ENCODE measurements at places on chromosomes 5 and 9.

- DNase-seq: no peak
Measured at GRCh38 chr5:35143841-35144240, 86.4 kb downstream of the PRLR start.

GRCh38 chr5:132635873-132636272 is 22.1 kb upstream of the IL13 start:
- DNase-seq: no peak

DNA sequence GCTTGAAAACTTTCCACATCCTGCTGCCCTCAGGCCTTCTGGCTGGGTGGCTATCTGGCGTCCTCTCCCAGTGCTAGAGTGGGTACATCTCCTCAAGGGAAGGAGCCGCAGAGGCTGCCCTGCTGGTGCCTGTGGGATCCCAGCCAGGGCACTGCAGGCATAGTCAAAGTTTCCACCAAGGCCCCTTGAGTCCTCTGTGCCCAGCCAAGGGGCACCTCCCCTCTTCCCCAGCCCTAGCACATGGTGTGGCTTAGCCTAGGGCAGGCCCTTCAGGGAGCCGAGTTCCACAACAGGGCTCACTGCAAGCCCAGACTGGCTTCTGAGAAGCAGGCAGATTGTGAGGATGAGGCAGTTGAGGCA is 103.2 kb downstream of the RGS3 start:
- no peak for DNase-seq

DNA sequence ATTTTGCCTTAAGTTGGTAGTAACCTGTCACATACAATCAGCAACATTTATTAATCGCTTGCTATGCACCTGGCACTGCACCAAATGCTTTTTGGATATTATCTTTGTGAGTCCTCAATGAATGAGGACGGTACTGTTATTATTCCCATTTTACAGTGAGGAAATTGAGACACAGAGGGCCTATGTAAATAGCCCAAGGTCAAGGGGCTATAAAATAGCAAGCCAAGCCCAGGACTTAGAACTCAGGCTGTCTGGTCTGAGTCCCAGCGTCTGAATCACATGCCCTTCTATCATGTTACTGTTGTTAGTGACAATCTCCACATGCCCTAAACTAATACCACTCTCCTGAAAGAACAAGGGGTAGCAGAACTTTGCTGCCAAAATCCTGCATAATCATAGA is 60.0 kb downstream of the ERAP1 start:
- no peak for DNase-seq

DNA sequence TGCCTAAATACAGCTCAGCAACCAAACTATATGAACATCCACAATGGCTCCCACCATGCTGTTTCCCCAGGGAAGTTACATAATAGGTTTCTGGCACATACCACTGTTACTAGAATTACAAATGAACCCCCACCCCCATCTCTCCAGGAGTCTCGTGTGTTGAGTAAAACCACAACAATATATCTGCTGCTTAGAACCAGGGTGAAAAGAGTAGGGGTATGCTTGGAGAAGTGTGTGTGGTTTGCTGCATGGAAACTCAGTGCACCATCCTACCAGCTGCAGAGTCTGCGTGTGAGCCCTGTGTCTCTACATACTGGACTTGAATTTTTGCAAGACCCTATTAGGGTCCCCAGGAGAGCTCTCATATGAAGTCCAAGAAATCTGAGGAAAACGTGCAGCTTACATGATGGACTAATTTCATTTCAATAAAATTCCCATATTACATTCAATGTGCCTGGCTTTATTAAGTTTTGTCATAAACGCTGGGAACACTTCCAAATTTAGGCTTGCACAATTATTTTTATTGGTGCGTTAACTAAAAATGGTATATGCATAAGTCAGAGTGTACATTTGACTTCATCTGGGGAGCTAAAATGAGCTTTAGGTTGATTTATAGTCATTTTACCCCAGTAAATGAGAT is 104.5 kb upstream of the NFIB start:
- no peak for DNase-seq

GRCh38 chr5:172772112-172772906 is 1.3 kb upstream of the DUSP1 start:
- DNase-seq: peak; percentile 63

DNA sequence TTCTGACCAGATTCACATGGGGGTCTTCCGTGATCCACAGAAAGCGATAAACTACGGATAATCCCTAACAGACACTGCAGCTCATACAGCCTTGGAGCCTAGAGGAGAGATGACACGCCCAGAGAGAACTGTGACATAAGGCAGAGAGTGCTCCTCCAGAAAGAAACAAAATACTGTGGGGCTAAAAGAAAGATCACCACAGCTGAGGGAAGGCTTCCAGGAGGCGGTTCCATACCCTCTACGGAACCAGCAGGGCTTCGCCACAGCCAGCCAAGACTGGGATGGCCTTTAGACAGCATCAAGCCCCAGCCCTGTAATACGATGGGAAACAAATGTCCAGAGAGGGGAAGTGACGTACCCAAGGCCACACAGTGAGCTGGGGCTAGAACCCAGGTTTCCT is 19.3 kb downstream of the GPX3 start:
- no peak for DNase-seq

- no peak for DNase-seq
Measured at GRCh38 chr9:98345011-98345410, 89.6 kb upstream of the TBC1D2 start.

DNA sequence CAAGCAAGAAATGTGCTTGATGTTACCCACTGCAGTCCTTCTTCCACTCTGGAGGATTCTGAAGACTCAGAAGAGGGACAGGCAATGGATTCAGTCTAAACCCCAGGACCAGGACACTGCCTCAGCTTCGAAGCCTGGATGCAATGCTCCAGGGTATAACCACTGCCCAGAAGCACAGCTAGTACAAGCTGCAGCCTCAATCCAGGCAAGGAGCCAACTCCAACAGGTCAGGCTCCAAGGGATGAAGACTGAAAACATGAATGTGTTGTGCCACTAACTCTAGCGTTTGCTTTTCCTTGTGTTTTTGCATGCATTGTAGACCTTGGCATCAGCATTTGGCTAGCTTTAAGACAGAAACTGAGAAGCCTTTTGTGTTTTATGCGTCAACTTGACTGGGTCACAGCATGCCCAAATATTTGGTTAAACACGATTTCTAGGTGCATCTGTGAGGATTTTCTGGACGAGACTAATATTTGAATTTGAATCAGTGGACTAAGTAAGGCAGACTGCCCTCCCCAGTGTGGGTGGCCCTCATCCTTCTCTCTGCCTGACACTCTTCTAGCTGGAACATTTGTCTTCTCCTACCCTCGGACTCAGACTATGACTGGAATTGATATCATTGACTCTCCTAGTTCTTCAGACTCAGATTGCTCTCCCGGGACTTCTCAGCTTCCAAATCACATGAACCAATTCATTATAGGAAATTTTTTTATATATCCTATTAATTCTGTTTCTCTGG is 20.5 kb upstream of the GPX3 start:
- DNase-seq: no peak

GRCh38 chr5:66382152-66382551 is 214.0 kb upstream of the MAST4 start:
- DNase-seq: no peak

DNA sequence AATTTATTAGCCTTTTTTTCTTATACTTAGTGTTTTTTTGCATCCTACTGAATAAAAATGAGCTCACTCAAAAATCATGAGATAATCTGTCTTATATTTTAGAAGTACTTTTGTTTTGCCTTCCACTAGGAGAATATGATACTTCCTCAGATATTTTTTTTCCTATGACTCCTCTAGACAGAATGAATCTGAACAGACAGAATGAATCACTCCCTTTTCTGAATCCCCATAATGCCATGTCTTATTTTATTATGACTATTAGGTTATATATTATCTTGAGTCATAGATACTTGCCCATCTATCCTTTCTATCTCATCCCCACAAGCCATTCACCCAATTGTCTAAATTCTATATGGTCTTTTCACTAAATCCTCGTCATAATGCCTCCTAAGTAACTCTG is 134.6 kb downstream of the BRINP1 start:
- no peak for DNase-seq

- DNase-seq: peak; percentile 45
Measured at GRCh38 chr9:130433168-130433946, 11.4 kb upstream of the ASS1 start.

GRCh38 chr5:111968459-111968858 is 211.5 kb upstream of the NREP start:
- DNase-seq: no peak

DNA sequence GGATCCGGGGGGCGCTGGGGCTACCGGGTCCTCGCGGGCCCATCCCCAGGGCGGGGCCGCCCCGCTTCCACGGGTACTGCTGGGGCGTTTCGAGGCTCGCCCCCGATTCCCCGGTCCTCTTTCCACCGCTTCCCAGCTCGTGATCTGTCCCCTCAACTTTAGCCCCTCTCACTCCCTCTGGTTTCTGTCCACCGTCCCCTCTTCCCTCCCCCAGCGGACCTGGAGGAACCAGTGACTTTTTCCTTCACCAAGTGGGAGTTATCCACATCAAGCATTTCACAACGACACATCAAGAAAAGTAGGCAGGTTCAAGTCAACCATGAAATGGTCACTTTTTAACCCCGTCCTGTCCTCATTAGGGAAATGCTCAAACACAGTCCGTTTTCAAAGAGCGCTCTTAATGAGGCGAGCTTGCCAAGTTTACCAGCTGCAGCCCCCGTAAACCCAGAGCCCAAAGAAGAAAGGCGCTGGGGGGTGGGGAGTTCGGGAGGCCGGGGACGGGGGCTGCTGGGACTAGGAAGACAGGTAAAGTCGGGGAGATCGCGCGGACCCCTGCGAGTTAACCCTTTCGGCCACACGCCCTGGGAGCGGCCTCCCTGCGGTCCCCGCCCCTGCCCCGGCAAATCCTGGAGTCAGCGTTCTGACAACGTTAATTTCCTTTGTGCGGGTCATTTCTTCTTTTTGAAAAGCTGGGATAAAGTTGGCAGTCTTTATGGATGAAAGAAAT is 2.1 kb upstream of the NFIB start:
- DNase-seq: no peak

- no peak for DNase-seq
Measured at GRCh38 chr5:32030222-32030621, 143.9 kb downstream of the GOLPH3 start.

GRCh38 chr5:143066556-143067281 is 296.5 kb downstream of the ARHGAP26 start:
- DNase-seq: peak; percentile 13

DNA sequence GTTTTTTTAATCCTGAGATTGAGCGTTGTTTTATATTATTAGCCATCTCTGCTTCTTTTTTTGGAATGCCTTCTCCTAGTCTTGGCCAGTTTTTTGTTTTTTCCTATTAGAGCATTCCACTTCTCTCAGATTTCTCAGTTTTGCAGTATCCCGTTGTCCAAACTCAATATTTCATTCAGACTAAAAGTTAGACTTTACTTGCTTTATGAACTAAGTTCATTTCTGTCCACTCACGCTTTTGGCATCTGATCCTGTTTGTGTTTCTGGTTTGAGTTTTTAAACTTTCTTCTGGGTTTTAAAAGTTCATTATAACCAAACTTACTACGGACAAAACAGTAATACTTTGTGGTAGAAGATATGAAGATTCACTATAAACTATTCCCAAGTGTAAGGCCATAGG is 288.3 kb upstream of the MPDZ start:
- no peak for DNase-seq

GRCh38 chr5:149403923-149404745 is 25.0 kb upstream of the IL17B start:
- no peak for DNase-seq

- peak; percentile 93 for DNase-seq
Measured at GRCh38 chr9:94166236-94166975, 82.1 kb downstream of the PTPDC1 start.

DNA sequence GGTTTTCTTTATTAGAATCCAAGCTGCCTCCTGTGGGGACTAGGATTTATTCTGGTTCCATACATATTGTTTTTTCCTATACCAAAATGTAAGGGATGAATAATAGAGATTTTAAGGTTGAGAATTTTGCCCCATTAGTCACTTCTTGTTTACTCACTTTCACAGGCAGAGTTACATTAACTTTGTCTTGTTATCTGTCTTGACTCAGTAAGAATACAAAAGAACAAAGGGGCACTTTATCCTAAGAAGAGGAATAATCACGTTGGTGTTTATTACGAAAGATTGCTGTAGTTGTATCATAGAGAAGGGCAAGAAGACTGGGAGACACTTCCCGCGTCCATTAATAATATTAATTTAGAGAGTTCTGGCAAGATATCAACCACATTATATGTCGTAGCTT is 599.7 kb upstream of the FTMT start:
- DNase-seq: no peak

GRCh38 chr5:32565145-32565544 is 20.2 kb upstream of the SUB1 start:
- no peak for DNase-seq

GRCh38 chr5:59608745-59609144 is 284.8 kb downstream of the PDE4D start:
- DNase-seq: no peak

GRCh38 chr9:120863833-120864232 is 13.2 kb downstream of the PHF19 start:
- no peak for DNase-seq

- no peak for DNase-seq
Measured at GRCh38 chr5:179841621-179842020, 17.0 kb downstream of the MRNIP start.

DNA sequence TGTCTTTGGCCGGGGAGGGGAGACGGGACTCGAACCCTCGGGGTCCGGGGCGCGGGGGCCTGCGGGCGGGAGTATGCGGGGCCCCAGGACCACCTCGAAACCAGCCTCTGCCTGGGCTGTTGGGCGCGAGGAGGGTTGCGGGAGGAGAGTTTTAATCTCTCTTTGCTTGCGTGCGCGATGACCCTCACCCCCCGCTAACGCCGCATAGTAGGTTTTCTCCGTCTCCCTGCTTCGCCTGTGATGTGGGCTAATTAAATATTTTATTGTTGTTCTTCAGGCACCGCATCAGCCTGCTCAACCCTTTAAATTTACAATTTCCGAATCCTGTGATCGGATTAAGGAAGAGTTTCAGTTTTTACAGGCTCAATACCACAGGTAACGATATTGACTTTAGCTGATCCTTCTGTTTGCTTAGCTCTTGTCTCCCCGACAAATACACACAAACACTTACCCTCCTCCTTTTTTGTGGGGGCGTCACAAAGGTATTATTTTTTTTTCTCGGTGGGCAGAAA is 1.7 kb downstream of the TLE4 start:
- DNase-seq: no peak

GRCh38 chr5:31982621-31983020 is 191.5 kb downstream of the GOLPH3 start:
- DNase-seq: no peak

GRCh38 chr9:123281659-123282350 is 13.4 kb upstream of the STRBP start:
- DNase-seq: no peak

GRCh38 chr9:37974506-37975173 is 70.7 kb upstream of the SLC25A51 start:
- DNase-seq: no peak

GRCh38 chr5:133354323-133355185 is 257.8 kb downstream of the FSTL4 start:
- no peak for DNase-seq

- no peak for DNase-seq
Measured at GRCh38 chr9:134323741-134324358, 2.4 kb upstream of the RXRA start.

GRCh38 chr5:7663808-7664207 is 187.1 kb downstream of the CFAP90 start:
- DNase-seq: no peak

- no peak for DNase-seq
Measured at GRCh38 chr5:91024727-91025126, 358.4 kb downstream of the ARRDC3 start.

All from stimulated activated CD8-positive, alpha-beta memory T cell treated with anti-CD3 and anti-CD28 coated beads, Interleukin-15, amount 100 ng/mL, for 48 hours (primary cell).